Ovary (tissue), 10 donors: ENCODE measurements at places on chromosomes 5 and 9. TPM values are rescaled to one million over a fixed set of nuclear protein-coding genes. Genes with fewer than 3 reads are reported as not detected.

DNA sequence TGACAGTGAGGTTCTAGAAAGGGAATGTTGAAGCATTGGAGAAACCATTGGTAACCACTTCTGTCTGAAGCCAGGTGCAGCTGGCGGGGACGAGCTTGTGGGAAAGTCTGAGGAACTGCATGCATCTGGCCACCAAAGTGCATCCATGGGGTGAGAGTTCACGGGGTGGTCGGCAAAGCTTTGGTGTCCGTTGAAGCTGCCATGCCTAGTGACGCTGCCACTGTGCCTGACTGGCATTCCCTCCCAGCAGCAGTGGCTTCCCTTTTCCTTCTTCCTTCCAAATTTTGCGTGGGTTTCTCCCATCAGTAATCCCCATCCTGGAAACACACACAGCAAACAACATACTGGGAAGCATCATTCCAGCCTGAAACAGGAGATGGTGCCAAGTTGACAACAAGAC lies 145.7 kb upstream of the ALDH1B1 start:
- no peak for DNase-seq

DNA sequence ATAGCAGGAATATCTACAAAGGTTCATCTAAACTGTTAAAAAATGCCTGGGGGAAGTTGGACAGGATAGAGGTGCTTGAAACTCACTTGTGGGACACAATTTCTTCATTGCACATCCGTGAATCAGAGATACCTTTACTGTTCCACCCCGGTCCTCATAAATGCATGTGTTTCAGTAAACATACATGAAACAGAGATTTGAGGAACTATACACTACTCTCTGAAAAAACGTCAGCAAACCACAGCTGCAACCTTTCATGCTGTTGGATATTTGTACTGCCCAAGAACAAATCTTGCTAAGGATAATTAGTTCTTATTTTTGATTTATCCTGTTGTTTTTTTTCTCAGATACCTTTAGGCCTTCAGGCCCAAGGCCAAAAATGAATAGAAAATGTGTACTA lies 337.3 kb downstream of the KDM4C start:
- DNase-seq, result no peak

DNA sequence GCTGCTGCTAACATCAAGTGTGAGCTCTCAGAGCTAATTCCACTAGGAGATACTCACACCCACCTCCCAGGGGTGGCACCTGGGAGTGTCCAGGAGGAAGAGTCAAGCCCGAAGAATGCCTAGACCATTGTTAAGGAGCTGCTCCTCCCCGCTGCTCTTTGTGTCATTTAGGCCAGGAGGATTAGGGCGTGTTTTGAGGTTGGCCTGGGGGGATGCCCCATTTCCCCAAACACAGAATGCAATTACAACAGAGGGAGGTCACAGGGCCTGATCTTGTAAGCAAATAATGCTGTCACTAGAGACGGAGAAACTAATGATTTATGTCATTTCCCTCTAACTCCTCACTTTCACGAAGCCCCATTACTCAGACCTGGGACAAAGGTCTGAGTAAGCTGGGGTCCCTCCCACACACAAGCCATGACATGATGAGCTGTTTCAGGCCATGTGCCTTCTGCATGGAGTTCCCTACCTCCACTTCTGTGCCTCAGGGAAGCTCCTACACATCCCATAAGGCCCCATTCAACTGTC lies 312.5 kb downstream of the ACTL7B start:
- DNase-seq, result no peak

GRCh38 chr9:20640331-20641187 lies 18.3 kb upstream of the MLLT3 start:
- DNase-seq, result peak; percentile 18

- DNase-seq, result no peak
Observed at GRCh38 chr5:1429066-1429465, 16.2 kb downstream of the SLC6A3 start.

DNA sequence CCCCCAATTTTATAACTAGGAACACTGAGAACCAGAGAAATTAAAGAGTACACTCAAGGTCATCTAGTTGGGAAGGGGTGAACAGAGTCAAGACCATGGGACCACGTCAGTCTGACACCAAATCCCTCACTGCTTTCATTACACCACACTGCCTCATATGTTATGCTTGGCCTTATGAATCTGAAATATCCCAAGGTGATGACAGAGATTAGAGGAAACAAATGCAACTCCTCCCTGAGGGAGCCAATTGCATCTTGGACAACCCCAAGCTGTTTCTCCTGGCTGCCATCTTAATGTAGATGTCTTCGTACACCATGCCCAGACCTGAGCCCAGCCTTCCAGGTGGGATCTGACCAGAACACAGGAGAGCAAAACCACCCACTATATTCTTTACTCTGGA lies 60.6 kb upstream of the ABCA1 start:
- no peak for DNase-seq

- DNase-seq, result no peak
Observed at GRCh38 chr5:153212471-153212870, 278.0 kb upstream of the GRIA1 start.

RASEF gene
- total RNA-seq, result 15.9 TPM

FAM151B gene
- 2.4 TPM for total RNA-seq

CATSPER3 gene
- total RNA-seq, result 0.38 TPM

ORM2 gene
- total RNA-seq, result not detected

ZNF354C gene
- 4.9 TPM for total RNA-seq

C6 gene
- 4.5 TPM for total RNA-seq
